HT1080 (cell line): ENCODE measurements at places on chromosomes 16 and 17.

DNA sequence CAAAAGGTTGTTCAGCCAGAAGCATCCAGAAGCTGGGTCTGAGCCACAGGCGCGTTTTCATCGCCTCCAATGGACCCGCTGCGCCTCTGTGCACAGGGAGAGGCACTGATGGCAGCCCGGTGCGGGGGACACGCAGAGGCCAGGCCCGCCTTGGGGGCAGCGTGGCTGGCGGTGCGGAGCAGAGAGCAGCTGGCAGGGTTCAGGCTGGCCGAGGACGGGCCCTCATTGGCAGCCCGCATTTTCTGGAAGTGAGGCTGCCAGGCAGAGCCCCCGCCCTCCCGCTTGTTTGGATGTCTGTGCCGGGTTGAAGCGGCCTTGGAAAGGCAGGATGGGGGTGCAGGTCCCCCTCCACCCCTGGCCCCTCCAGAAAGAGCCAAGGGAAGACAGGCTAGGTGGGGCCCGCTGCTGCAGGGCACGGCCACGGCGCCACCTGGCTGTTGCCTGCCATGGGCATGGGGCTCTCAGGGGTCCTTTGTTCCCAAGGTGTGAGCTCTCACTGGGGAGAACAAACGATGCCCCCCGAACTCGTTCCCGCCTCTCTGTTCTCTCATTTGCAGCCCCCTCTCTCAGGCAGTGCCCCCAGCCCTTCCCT is 18.8 kb downstream of the GSE1 start:
- DNase-seq: no peak

DNA sequence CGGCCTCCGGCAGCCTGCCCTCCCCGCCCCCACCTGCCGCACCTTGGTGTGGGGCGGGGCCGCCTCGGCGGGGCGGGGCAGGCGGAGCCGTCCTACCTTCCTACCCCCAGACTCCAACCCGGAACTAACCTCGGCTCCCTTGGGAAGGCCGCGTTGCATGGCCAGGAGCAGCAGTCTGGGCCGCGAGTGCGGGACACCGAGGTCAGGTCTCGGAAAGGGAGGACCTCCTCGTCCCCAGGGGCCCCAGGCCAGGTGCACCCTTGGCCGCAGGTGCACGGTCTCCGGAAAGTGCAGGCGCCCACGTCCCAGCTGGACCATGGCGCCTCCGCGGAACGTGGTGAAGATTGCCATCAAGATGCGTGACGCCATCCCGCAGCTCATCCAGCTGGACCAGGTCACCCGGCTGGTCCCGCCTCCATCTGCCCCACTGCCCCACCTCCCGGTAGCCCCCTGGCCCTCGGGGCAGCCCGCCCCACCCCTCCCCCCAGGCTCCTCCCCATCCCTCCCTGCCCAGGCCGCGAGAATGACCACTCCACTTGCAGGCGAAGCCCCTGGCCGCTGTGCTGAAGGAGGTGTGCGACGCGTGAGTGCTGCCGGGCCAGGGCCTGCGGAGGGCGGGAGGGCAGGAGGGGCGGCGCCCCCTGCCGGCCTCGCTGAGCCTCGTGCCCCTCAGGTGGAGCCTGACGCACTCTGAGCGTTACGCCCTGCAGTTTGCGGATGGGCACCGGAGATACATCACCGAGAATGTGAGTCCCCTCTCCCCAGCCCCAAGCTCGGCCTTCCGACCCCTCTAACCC is at the start of gene ELMO3:
Gene ELMO3 (plus strand): TSS at position 121 of the 797 bp plus-strand sequence. CDS start 196 bp downstream, at position 317.
- no peak for DNase-seq

DNA sequence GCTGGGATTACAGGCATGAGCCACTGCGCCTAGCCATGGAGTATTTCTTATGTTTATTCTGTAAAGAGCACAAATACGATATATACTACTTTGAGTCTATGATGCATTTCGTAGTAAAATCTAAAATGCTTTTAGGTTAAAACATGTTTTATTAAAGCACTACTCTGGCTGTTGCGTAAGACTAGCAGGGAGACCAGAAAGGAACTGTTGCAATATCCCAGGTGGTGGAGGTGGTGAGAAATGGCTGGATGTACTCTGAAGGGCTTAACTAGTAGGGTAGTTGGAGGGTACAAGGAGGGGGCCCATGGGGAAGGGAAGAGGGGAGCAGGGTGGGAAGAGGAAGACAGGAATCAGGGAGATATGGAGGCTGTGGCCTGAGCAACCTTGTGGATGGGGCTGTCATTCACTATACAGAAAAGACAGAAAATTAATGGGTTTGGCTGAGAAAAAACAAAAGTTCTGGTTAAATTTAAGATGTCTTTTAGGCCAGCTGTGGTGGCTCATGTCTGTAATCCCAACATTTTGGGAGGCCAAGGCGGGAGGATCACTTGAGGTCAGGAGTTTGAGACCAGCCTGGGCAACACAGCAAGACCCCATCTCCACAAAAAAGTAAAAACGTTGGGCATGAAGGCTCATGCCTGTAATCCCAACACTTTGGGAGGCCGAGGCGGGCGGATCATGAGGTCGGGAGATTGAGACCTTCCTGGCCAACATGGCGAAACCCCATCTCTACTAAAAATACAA is 35.8 kb downstream of the ST3GAL2 start:
- DNase-seq: no peak

GRCh38 chr16:2715966-2716885 is 3.8 kb downstream of the PRSS27 start:
- DNase-seq: no peak

GRCh38 chr17:69654981-69655855 is 240.7 kb downstream of the MAP2K6 start:
- DNase-seq: peak; percentile 86

DNA sequence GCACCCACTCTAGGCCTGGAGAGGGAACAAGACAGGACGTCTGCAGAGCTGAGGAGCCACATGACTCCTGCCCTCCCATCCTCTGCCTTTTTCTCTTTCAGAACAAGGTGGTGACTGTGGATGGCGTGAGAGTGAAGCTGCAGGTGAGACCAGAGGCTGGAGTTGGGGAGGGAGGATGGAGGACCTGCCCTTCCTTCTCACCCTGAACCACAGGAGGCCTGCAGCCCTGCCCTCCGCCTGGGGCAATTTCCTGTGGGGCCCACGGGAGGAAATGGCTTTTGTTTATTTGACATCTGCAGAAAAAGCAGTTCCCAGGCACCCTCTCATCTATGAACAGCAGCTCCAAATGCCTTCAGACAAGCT is 5.1 kb downstream of the RAB37 start:
- peak; percentile 51 for DNase-seq

DNA sequence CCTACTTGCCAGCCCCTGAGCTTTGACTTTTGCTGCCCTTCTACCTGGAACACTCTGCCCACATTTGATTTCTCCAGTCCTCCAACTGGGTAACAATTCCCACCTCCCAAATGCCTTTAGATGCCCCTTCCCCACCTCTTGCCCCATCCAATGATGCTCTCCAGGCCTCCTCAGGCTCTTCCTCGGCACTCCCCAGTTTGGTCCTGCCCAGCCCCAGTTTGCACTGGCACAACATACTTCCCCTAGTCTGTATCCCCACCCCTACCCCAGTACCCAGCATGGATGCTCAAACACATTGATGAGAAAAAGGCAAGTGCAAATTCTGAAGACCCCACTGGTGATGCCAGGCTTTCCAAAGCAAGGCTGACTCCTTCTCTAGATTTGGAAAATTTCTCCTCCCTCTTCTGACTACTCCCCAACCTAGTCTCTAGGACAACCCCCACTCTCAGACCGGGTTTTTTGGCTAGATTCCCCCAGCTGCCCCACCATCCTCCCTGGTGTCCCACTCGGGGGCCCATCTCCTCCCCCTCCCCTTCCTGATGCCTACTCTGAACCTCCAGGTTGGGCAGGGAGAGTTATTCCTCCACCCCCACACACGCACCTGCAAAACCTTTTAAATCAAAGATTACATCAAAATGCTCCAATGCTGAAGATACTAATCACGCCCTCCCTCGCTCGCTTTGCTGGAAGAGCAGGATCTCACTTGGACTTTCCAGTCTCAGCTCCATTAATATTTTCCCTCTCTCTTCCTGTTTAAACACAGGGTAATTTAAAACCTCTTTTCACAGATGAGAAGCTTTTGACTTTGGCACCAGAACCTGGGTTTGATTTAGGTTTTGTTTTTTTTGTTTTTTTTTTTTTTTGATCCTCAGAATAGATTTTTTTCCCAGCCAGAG is 94.9 kb downstream of the TMEM132E start:
- DNase-seq: no peak

DNA sequence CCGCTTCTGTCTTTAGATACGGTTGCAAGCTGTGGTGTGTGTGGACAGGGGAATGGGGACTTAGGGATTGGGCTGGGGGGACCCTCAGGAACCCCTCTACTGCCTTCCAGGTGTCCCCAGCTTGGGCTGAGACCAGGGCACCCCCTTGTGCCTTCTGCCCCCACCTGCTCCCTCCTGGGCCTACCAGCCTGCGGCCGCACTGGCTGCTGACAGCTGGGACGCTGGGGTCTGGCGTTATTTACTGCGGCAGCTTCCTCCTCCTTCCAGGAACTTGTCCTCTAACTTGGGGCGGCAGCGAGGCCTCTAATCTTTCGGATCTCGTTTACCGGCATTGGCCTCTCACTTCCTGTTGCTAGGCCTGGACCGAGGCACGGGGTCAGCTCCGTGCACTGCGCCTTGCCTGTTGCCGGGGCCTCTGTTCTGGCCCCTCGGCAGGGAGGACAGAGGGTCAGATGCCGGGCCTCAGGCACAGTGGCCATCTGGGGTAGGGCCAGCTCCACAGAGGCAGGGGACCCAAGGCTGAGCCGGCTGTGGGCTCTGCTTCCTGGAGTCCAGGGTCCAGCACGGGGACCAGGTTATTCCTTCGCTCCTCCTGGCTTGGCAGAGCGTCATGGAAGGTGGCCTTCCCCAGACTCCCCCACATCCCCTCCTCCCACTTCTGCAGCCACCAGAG is 31.8 kb downstream of the TMEM235 start:
- DNase-seq: no peak

GRCh38 chr16:88737298-88738150 is 31.2 kb downstream of the CTU2 start:
- DNase-seq: peak; percentile 49
